ENCODE measurements at places on chromosomes 3 and 15.

DNA sequence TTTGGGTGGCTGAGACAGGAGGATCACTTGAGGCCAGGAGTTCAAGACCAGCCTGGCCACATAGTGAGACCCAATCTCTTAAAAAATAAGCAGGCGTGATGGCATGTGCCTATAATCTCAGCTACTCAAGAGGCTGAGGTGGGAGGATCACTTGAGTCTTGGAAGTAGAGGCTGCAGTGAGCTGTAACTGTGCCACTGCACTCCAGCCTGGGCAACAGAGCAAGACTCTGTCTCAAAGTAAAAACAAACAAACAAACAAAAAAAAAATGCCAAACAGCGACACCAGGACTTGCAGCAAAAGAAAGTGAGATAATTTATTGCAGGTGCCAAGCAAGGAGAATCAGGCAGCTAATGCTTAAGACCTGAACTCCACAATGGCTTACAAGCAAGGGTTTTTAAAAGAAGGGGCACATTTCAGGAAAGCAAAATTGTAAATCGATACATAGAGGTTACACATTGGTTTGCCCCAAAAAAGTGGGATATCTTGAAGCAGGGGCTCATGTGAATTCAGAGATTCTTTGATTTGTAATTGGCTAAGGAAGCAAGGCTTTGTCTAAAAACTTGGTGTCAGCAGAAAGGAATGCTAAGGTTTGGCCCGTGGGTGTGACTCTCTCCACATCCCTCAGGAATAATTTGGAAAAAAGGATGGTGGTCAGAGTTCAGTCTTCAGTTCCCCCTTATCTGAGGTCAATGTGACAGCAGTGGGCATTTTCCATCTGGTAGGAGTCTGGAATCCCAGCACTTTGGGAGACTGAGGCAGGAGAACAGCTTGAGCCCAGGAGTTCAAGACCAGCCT is 5.2 kb upstream of the MPI start:
- peak overlapping the region; percentile 29 for H3K27ac ChIP-seq
- no peak overlapping the region for H3K4me3 ChIP-seq
- DNase-seq, result no peak

DNA sequence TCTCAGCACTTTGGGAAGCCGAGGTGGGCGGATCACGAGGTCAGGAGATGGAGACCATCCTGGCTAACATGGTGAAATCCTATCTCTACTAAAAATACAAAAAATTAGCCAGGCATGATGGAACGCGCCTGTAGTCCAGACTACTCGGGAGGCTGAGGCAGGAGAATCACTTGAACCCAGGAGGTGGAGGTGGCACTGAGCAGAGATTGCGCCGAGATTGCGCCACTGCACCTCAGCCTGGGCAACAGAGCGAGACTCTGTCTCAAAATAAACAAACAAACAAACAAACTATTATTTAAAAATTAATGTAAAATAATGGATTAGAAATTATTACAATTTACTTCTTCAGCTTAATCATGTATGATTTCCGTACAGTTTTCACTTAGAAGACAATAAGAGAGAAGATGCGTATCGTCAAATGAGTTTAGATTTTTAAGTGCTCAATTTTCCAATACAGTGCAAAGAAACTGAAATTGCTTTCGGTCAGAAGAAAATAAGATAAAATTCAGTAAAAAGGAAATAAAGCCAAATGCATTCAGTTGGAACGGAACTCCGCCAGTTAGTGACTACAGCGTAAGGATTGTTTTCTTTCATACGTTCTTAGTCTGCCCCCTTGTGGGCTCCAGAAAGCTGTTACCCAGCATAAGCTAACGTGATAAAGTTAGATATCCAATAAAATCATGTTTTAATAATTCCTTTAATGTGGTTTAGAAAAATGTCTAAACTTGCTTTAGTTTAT is 24.8 kb downstream of the AADAC start:
- H3K4me3 ChIP-seq, result no peak overlapping the region
- H3K27me3 ChIP-seq, result peaks cover 26% of the 10 kb centered on the region
- H3K36me3 ChIP-seq, result no peaks in the 10 kb centered on the region
- H3K27ac ChIP-seq, result no peak overlapping the region
- peaks cover 2% of the 10 kb centered on the region for H3K4me1 ChIP-seq

DNA sequence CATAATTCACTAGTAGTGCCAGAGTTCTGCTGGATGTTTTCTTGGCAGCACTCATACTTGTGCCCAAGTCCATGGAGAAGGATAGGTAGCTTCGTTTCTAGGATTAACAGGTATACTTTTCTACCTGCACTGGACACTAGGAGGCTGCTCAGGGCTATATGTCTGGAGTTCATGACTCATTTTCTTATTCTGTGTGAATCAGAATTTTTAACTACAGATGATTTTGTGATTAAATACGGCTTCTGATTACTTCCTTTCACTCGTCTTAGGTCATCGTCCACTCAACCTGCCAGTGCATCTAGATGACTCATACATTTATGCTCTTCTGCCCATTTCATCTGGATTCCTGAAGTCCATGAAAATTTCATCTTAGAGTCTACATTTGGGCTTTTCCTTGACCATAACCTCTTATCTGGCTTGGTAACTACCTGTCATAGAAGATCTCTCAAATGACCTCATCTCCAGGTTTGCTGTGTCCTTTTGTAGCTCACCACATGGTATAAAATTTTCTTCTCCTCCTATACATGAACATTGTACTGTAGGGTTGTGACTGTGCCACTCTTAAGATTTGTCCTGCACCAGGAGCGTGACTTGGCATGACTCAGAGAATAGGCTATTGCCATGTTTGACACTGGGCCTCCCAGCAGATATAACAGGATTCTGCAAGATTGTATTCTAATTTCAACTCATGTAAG is 66.7 kb upstream of the GCSAM start:
- H3K27me3 ChIP-seq, result peaks cover 11% of the 10 kb centered on the region
- DNase-seq, result no peak
- no peak overlapping the region for H3K27ac ChIP-seq
- no peaks in the 10 kb centered on the region for H3K4me1 ChIP-seq

DNA sequence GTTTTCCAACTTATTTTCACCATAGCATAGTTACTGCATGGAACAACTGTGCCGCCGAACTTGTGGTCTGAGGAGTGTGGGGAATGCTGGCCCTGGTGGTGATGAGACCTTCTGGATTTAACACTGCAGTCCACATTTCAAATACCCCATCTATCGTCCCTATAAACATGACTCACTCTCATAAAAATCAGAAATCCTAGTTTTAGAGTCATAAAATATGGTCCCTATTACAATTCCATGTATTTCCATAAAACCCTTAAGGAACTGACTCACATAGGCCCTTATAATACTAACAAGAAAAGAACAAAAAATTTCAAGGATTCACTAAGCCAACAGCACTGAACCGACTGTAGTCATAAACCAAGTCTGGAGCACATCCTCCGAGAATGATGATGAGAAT is 147.2 kb downstream of the FOXP1 start:
- peak overlapping the region; percentile 28 for H3K4me3 ChIP-seq
- DNase-seq, result no peak
- H3K4me1 ChIP-seq, result peaks cover 74% of the 10 kb centered on the region
- H3K36me3 ChIP-seq, result peaks cover 10% of the 10 kb centered on the region
- no peaks in the 10 kb centered on the region for H3K27me3 ChIP-seq

DNA sequence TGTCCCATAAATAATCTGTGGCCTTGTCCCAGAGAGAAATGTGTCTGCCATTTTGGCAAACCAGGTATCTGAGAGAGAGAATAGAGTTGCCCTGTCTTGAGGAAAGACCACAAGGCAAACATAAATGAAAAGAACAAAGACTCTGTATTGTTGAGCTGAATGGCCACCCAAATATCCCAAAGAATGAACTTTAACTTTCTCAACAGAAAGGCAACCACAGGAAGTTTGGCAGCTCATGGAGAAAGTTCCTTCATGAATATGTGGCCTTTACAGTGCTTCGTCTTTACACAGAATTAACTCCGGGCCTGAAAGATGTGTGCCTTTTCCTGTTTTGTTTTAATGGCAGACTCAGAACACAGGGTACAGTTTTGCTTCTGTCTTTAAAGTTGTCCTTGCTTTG is 41.4 kb upstream of the THBS1 start:
- no peaks in the 10 kb centered on the region for H3K27me3 ChIP-seq
- peaks cover 5% of the 10 kb centered on the region for H3K4me1 ChIP-seq
- DNase-seq, result no peak
- no peak overlapping the region for H3K27ac ChIP-seq
- H3K4me3 ChIP-seq, result no peak overlapping the region
- no peaks in the 10 kb centered on the region for H3K36me3 ChIP-seq

DNA sequence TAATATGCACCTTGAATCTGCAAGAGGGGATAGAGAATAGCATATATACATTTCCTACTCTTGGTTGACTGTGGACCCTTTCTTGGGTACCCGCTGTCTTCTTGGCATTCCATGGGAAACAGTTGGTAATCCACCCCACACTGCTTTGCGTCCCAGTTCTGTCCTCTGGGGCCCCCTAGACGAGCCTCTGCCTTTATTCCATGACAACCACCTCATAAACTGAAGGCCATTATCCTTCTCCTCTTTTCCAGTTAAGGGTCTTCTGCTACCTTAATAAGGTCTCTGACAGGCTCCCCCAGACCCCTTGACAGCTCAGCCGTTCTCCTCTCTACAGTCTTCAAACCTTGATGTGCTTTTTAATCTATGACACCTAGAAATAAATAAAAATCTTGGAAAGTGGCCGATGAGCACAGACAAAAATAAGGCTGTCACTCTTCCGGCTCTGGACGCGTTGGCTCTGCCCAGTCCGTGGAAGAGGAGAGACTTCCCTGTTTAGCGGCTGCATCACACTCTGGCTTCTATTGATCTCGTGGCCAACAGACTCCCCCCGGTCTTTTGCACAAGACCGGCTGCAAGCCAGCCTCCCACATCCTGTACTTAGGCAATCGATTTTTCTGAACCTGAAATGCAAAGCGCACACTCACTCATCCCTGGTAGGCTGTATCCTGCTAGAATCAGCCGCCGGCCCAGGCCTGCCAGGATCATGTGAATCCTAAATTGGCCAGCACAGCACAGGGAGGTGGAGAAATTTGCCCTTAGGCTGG is 251.0 kb upstream of the TLE3 start:
- no peak overlapping the region for H3K27ac ChIP-seq
- no peaks in the 10 kb centered on the region for H3K36me3 ChIP-seq
- H3K4me3 ChIP-seq, result no peak overlapping the region
- peaks cover 8% of the 10 kb centered on the region for H3K4me1 ChIP-seq
- no peak for DNase-seq

DNA sequence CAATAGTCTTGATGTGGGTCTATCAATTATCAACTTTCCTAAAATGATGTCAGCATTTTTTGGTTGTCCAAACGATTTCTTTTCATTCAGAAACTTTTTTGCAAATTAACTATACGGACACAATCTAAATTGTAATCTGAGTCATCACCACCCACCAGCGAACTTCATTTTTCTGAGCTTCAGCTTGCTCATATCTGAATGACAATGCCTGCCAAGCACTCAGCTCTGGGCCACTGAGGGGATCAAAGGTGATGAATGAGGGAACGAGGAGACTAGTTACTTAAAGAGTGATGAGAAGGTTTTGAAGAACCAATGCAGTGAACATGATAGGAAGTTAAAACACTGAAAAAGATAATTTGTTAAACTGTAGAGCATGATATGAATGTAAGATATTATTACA is 14.9 kb upstream of the TBC1D23 start:
- no peaks in the 10 kb centered on the region for H3K27me3 ChIP-seq
- no peak overlapping the region for H3K27ac ChIP-seq
- DNase-seq, result no peak
- H3K4me3 ChIP-seq, result no peak overlapping the region
- H3K36me3 ChIP-seq, result peaks cover 3% of the 10 kb centered on the region
- no peaks in the 10 kb centered on the region for H3K4me1 ChIP-seq

GRCh38 chr3:74640211-74640610 is 25.8 kb upstream of the CNTN3 start:
- H3K36me3 ChIP-seq, result no peaks in the 10 kb centered on the region
- H3K27me3 ChIP-seq, result no peaks in the 10 kb centered on the region
- H3K4me3 ChIP-seq, result no peak overlapping the region
- no peak overlapping the region for H3K27ac ChIP-seq
- no peaks in the 10 kb centered on the region for H3K4me1 ChIP-seq
- no peak for DNase-seq

GRCh38 chr15:33145447-33145846 is 49.1 kb downstream of the FMN1 start:
- peaks cover 6% of the 10 kb centered on the region for H3K36me3 ChIP-seq
- H3K27me3 ChIP-seq, result peaks cover 12% of the 10 kb centered on the region
- no peak for DNase-seq

GRCh38 chr15:79007066-79007465 is 62.2 kb upstream of the CTSH start:
- no peak overlapping the region for H3K27ac ChIP-seq
- H3K36me3 ChIP-seq, result no peaks in the 10 kb centered on the region
- peaks cover 6% of the 10 kb centered on the region for H3K4me1 ChIP-seq
- no peak overlapping the region for H3K4me3 ChIP-seq

- no peaks in the 10 kb centered on the region for H3K4me1 ChIP-seq
- no peak overlapping the region for H3K4me3 ChIP-seq
- no peak for DNase-seq
- no peak overlapping the region for H3K27ac ChIP-seq
- H3K27me3 ChIP-seq, result no peaks in the 10 kb centered on the region
- H3K36me3 ChIP-seq, result no peaks in the 10 kb centered on the region
These were observed 298.5 kb upstream of the PPP2R3A start for GRCh38 chr3:135667061-135667460.

- H3K4me3 ChIP-seq, result peak overlapping the region; percentile 39
- H3K36me3 ChIP-seq, result no peaks in the 10 kb centered on the region
- H3K4me1 ChIP-seq, result peaks cover 23% of the 10 kb centered on the region
- no peaks in the 10 kb centered on the region for H3K27me3 ChIP-seq
- H3K27ac ChIP-seq, result peak overlapping the region; percentile 86
- no peak for DNase-seq
These were observed 53.2 kb downstream of the CD200R1L start for GRCh38 chr3:112793326-112794081.

- H3K27ac ChIP-seq, result no peak overlapping the region
- H3K4me1 ChIP-seq, result peaks cover 2% of the 10 kb centered on the region
- H3K4me3 ChIP-seq, result no peak overlapping the region
- H3K27me3 ChIP-seq, result peaks cover 90% of the 10 kb centered on the region
- no peaks in the 10 kb centered on the region for H3K36me3 ChIP-seq
These were observed 37.5 kb downstream of the SEMA5B start for GRCh38 chr3:122989856-122990575.

DNA sequence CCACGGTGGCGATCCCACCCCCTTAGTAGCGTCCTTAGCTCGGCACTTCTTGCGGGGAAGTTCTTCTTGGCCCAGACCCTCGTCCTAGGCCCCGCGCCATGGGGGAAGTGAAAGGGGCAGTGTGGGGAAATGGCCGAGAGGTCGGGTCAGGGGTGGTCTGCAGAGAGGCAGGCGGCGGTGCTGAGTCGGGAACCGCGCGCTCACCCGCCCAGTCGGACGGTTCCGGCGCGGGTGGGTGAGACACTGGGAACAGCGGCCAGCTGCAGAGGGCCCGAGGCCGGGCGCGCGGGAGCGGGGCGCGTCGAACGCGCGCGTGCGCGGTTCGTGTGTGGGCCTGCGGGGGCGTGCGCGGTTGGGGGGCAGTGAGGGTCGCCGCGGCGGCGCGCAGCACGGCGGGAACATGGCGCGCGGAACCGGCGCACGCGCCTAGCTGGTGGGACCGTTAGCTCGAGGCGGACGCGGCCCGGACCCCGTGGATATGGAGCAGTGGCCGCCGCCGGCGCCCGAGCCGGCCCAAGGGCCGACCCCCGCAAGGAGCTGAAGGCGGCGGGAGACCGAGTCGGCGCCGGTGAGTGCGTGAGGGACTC is 246.9 kb downstream of the GOLGA6L6 start:
- H3K4me3 ChIP-seq, result no peak overlapping the region
- no peaks in the 10 kb centered on the region for H3K4me1 ChIP-seq
- DNase-seq, result no peak

- no peak overlapping the region for H3K4me3 ChIP-seq
- H3K36me3 ChIP-seq, result no peaks in the 10 kb centered on the region
- peaks cover 15% of the 10 kb centered on the region for H3K27me3 ChIP-seq
- no peaks in the 10 kb centered on the region for H3K4me1 ChIP-seq
- no peak for DNase-seq
These were observed 463.6 kb upstream of the MDFIC2 start for GRCh38 chr3:70776081-70776480.
